ENCODE measurements at places on chromosomes 5 and 9.

- peak; percentile 25 for DNase-seq
Observed at GRCh38 chr5:74608736-74609601, 31.6 kb downstream of the ENC1 start.

- no peak for DNase-seq
Observed at GRCh38 chr5:156329171-156329611, 2.2 kb downstream of the SGCD start.

- no peak for DNase-seq
Observed at GRCh38 chr5:151214614-151215545, 9.0 kb downstream of the CCDC69 start.

DNA sequence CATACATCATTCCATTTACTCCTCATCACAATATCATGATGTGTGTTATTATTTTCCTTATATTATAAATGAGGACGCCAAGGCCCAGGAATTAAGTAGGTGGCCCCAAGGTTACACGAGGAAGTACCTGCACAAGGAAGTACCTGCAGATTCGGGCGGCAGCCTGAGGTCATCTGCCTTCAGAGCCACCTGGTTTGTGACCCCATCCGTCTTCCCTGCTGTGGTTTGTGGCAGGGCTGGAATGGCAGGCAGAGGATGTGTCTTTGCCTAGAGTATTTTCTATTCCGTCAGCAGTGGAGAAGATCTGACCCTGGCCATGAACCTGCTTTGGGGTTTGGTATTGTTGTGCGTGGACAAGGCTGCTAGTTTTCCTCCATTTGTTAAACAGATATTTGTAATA lies 59.7 kb downstream of the PDZD2 start:
- no peak for DNase-seq

GRCh38 chr5:129148-129547 lies 37.2 kb downstream of the PLEKHG4B start:
- DNase-seq: no peak

DNA sequence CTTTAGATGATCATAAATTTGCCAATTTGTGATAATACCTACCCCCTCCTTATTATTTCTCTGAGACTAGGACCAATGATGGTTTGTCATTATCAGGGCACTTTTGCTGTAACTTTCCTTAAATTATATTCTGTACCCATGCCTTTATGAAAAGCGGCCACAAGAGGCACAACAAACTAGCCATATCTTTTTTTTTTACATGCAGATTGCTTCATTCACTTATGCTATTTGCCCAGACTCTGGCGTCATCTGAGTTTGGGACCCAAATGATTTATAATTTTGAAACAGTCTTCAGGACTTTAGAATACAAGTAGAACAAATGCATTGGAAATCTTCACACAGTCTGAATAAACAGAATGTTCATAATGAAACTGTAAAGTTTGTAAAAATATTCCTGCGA lies 408.1 kb downstream of the MAT2B start:
- no peak for DNase-seq

DNA sequence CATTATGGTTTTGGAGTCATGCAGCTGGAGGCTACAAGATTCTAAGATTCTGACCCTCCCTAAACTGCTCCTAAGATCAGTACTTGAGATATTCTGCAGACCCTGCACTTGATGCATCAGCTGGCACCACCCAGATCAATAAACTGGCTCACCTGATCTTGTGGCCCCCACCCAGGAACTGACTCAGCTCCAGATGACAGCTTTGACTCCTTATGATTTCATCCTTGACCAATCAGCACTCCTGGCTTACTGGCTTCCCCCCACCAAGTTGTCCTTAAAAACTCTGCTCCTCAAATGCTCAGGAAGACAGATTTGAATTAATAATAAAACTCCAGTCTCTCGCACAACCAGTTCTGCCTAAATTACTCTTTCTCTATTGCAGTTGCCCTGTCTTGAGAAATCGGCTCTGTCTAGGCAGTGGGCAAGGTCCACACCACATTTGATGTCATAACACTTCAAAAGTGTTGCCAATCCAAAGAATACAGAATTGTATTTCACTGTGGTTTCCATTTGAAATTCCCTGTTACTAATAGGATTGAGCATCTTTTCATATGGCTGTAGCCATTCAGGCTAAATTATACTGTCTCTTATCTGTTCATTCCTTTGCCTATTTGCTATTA lies 14.8 kb upstream of the SLC30A5 start:
- DNase-seq: no peak
